Naive B cell (primary cell): ENCODE measurements at places on chromosomes 6 and 20. TPM values are rescaled to one million over a fixed set of nuclear protein-coding genes. Genes with fewer than 3 reads are reported as not detected.

DNA sequence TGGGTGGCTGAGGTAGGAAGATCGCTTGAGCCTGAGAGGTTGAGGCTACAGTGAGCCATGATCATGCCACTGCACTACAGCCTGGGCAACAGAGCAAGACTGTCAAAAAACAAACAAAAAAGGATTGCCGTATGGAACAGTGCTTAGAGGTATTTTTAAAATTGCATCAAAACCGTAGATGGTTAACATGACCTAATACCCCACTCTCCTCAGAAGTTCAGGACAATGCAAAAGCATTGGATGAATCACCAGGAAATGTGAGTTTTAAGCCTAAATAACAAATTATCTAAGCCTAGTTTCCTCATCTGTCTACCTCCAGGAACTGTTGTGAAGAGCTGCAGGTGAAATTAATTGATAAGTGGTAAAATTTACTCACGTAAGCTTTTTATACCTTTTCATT, 123.8 kb upstream of the ID4 start:
- DNase-seq, result no peak

DNA sequence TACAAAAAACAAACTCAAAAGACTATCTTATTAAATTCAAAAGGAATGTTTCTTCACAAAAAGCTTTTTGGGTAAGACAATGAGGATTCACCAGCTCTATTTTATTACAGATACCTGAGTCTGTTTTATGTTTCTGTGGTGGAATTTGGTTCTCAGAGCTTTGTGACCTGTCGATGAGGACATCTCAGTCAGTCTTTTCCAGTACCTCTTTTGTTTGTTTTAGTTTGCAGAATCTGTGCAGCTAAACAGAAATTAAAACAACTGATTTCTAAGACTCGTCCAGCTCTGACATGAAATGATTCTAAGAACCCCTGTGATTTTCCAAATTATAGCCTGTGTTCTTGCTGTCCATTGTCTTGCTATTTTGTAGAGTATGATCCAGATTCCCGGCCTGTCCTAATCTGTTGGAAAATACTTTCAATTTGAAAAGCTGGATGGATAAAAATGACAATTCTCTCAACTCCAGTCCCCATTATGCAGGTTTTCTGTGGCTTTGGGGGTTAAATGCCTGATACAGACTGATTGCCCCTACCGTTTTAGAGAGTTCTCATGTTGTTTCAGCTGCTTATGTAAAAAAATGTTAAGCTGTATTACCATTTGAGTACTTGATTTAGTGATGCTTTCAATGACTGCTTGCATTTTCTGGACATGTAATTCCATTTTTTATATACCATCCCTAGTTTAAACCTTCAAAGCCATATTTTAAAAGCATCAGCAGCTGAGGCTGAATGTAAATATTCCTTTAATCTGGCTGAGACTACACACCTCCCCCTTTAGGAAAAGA, 94.2 kb upstream of the TAB2 start:
- no peak for DNase-seq

TENT5A gene
- 12.5 TPM for polyA plus RNA-seq

DNA sequence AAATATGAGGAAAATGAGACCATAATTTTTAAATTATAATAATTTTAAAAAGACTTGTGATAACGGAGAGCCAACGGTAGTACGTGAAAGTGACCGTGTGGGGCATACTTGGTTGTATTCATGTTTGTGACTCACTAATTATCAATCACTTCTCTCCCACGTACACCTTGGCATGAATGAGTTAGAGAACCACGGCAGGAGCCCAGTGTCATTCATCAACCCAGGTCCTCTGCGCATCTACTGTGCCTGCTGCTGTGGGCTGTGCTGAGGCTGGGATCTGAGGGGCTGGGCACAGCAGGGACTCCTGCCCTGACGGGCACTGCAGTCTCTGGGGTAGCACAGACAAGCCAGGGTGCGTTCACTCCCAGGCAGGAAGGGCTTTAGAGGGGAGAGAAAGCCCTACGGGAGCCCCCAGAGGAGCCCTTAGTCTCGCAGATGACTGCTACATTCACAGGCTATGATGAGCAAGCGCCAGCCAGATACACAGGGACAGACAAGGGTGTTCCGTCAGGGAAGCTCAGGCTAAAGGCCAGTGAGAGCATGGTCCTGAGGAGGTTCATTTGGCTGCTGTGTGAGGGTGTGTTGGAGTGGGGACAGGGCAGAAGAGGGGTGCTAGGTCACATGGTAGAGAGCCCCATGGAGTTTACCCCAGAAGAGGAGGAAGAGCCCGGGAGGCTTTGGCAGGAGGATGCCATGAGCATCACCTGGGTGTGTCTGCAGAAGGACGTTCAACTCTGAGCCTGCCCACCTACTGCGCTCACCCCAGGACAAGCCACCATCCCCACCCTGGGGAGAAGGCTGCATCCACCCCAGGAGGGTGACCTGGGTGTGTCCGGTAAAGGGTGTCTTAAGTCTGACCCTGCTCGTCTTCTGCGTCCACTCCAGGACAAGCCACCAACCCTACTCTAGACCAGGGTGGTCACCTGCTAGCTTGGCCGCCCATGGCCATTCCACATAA, 8.2 kb upstream of the RPS6KA2 start:
- DNase-seq, result no peak

DNA sequence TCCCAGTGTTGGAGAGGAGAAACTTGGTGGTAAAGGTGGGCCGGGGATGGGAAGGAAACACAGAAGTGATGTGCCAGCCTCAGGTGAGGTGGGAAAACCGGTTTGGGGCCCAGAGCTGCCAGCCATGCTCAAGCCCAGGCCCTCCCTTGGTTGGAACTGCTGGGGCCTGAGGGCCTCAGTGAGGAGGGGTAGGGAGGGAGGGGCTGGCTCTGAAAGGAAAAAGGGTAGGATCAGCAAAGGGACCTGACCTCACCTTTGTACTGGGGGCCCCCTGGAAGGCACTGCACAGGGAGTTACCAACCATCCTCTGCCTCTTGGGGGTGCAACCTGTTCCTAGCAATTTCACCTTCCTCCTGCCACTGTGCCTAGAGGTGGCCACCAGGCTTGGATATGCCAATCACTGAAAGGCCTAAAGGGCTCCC, 1.8 kb upstream of the SPEF1 start:
- DNase-seq, result no peak

GRCh38 chr6:1864496-1864895, 254.8 kb downstream of the FOXC1 start:
- no peak for DNase-seq

DNA sequence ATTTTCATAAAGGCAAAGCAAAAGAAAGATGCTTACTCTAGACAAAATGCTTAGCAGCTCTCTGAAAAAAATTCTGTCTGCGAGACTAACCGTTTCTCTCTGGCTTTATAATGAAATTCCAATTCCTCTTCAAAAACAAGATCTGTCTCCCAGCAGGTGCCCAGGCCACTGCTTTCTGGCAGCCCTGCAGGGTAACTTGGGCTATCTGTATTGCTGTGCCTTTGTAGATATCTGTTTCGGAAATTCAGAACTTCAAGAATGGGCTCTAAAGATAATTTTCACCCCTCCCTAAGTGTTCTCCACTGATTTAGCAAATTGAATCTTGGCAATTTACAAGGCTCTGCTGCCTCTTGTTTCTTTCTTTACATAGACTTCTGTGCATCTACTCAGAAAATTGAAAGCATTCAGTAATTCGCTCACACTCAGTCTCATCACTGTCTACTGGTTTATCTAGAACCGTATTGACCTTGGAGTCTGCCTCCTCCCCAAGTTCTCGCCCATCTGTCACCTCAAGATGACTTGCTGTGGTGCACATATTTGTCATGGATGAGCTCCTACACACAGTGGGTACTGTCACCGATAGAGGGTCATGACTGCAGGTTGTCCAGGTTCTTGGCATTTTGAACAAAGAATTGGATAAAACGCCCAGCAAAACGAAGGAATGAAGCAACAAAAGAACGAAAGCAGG, 26.4 kb upstream of the FABP7 start:
- DNase-seq, result no peak
